Esophagus muscularis mucosa (tissue), 4 donors: ENCODE measurements at places on chromosomes 12 and 14. TPM values are rescaled to one million over a fixed set of nuclear protein-coding genes. Genes with fewer than 3 reads are reported as not detected.

DNA sequence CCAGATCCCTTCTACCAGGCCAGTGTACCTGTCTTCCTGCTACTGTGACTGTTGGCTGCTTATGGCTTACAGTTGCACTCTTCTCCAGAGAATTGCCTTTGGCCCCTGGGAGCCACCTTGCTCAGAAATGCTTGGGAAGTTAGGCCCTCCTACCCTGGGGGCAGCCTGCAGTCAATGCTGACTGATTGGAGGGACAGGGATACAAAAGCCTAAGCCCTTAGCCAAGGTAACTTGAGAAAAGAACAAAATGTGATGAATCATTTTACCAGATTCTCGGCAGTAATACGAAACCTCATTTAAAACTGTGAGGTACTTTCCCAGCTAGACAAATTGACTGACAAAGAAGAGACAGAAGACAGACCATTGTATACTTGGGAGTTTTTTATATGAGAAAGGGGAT is 47.3 kb downstream of the PTCSC3 start:
- no peaks in the 10 kb centered on the region for H3K27me3 ChIP-seq
- no peaks in the 10 kb centered on the region for H3K36me3 ChIP-seq
- DNase-seq = no peak
- no peak overlapping the region for H3K27ac ChIP-seq
- no peak overlapping the region for H3K4me3 ChIP-seq

- peak overlapping the region; percentile 68 for H3K4me3 ChIP-seq
- no peak for DNase-seq
- no peaks in the 10 kb centered on the region for H3K36me3 ChIP-seq
- peak overlapping the region; percentile 92 for H3K27ac ChIP-seq
- H3K4me1 ChIP-seq = no peaks in the 10 kb centered on the region
Measured at GRCh38 chr12:98504368-98504617, 11.1 kb upstream of the TMPO start.

GRCh38 chr14:105911006-105911847 is 384.8 kb downstream of the TMEM121 start:
- no peaks in the 10 kb centered on the region for H3K4me1 ChIP-seq
- H3K27ac ChIP-seq = no peak overlapping the region
- DNase-seq = no peak
- H3K36me3 ChIP-seq = no peaks in the 10 kb centered on the region
- no peak overlapping the region for H3K4me3 ChIP-seq

GRCh38 chr14:66662374-66662773 is 154.4 kb downstream of the GPHN start:
- no peaks in the 10 kb centered on the region for H3K27me3 ChIP-seq
- H3K27ac ChIP-seq = no peak overlapping the region
- DNase-seq = no peak
- H3K4me3 ChIP-seq = no peak overlapping the region
- no peaks in the 10 kb centered on the region for H3K4me1 ChIP-seq
- no peaks in the 10 kb centered on the region for H3K36me3 ChIP-seq

DNA sequence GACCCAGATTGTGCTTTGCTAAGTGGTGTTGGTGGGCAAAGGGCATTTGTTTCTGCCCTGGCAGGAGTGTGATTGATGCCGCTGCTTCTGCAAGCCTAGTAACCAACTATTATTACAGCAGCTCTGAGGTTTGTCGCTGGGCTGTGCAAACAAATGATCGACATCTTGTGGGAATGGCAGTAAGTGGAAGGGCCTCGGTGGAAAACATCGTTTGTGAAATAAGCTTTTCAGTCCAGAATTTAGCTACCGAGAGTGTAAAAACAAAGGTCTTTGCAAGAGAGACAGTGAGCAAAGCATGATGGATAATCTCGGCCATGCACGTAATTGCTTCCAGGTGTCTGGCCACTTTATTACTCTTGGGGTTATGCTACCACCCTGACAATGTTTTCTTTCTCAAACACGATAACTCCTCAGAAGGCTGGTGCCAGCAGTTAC is 397.7 kb upstream of the PRICKLE1 start:
- H3K4me1 ChIP-seq = no peaks in the 10 kb centered on the region
- DNase-seq = no peak
- H3K27me3 ChIP-seq = no peaks in the 10 kb centered on the region
- H3K4me3 ChIP-seq = no peak overlapping the region

PEX5 gene
- total RNA-seq = 32.8 TPM

FAM186B gene
- total RNA-seq = 0.26 TPM
